ENCODE measurements at places on chromosomes 3 and 15.

DNA sequence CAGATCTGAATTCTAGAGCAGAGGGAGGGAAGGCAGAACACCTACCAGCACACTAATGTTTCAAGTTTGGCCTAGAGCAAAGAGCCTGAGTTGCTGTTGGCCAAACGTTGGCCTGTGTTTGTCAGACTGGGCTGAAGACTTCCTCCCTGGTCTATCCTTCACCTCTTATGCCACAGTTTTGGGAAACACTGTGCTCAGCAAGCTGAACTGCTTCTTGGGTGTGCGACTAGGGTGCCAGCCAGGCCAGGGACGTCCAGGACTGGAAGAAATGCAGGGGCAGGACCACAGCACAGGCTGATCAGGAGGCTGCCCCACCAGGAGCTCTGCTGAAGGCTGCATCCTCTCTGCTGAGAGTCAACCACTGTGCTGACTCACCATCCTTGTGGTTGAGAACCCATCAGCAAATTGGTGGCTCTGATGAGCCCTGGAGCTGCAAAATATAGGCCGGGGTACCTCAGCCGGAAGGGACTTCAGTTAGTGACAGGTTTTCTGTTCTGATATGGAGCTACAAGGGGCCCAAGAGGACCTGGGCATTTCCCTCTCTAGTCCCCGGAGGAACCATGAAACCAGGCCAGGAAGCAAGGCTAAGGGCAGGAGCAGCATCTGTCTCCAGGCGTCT lies 131.6 kb upstream of the RASGRP1 start:
- peak; percentile 82 for DNase-seq

DNA sequence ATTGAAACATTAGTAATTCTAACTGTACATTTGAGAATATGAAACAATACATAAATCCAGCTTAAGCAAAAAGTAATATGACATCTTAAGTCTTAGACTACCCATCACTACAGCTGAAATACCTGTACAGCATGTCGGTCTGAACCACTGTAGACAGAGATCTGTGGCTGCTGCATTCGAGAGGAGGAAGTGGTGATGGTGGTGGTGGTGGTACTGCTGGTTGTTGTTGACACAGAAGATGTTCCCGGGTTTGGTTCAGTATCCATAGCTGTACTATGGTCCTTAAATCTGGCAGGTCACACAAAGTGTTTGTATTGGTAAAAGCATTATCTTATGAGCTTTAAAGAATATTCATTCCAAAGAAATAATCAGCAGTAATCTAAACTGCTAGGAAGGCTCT lies 2.9 kb downstream of the PHC3 start:
- no peak for DNase-seq

DNA sequence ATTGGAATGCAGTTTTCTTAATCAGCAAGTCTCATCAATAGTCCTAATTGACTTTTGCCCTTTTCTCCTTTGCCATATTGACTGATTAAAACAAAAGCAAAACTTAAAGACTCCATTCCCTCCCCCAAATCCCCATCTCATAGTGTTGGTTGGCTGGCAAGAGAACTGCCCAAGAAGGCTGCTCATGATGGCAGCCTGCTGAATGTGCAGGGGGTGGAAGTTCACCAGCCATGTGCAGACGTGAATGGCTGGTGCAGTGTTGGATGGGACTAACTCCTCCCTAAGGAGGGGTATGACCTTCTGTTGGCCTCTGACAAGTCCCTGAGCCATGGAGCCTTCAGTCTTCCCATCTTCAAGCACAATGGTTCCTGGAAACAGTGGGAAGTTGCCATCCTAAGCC lies 7.0 kb downstream of the SMAD3 start:
- peak; percentile 61 for DNase-seq

- DNase-seq, result peak; percentile 93
Observed at GRCh38 chr15:56040081-56041035, 46.9 kb upstream of the NEDD4 start.

All from M059J (cell line).